ENCODE measurements at places on chromosomes 12 and 14.

DNA sequence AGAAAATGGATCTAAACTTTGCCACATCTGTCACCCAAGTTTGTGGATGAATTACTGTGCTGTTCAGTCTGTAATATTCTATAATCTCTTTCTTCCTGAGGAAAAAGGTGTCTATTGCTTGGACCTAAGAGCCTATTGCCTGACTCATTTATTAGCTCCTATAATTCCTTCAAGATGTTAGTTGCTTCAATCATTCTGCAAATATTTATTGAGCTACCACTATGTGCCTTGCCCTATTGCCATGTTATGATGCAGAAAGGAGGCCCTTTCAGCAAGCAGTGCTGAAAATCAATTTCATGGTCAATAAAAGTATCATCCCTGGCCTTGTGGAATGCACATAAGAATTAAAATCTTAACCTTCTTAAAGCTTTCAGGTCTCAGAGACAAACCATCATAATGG is 113.6 kb downstream of the CCER1 start:
- no peak for DNase-seq

- no peak for DNase-seq
Measured at GRCh38 chr14:45125754-45126153, 8.5 kb downstream of the FKBP3 start.

- no peak for DNase-seq
Measured at GRCh38 chr12:47249719-47250357, 170.1 kb upstream of the AMIGO2 start.

DNA sequence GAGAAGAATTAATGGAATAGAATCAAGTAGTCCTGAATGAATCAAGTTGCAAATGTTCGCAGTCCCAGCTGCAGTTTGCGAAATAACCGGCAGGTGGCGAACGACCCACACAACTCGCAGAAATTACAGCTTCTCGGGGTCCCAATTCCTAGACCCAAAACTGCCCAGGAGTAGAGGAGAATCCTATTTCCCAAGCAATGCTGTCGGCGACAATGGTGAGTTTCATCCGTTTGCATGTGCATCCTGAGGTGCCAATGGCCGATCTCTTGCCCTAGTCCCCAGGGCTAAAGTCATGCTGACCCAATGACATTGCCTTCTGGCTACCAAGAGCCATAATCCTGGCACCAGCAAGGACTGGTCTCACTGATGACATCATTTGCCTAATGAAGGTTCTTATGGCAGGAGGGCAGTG is 8.5 kb upstream of the ASCL1 start:
- no peak for DNase-seq

DNA sequence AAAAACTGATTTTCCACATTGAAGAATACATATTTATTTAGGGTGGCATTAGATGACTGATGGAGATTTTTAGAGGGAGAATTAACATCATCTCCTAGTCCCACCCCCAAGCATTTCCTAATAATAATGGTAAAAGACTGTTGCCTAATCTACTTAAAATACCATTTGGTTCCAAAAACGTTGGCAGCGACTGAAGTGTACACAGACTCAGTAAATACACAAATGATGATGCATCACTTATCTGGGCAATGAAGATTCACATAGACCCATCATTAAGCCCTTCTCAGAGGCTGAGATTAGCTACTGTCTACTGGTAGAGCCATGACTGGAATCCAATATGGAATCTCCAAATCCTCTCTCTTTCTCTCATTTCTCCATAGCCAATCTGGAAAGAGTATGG is 18.2 kb downstream of the RTN1 start:
- DNase-seq, result no peak

GRCh38 chr12:26473291-26473690 is 277.9 kb downstream of the SSPN start:
- no peak for DNase-seq

DNA sequence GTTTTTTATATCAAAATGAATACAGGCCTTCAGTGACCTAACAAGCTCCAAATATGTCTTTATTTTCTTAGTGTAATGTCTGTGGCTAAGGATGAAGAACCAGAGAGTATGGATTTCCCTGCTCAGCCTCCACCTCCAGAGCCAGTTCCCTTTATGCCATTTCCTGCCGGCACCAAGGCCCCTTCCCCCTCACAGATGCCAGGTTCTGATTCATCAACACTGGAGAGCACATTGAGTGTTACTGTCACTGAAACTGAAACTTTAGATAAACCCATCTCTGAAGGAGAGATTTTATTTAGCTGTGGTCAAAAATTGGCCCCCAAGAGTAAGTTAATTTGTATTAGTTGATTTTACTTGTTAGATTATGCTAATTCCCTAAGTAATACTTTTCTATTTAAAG is 61.0 kb downstream of the KIAA0586 start:
- peak; percentile 19 for DNase-seq

- no peak for DNase-seq
Measured at GRCh38 chr12:65828711-65829339, 4.5 kb downstream of the HMGA2 start.

DNA sequence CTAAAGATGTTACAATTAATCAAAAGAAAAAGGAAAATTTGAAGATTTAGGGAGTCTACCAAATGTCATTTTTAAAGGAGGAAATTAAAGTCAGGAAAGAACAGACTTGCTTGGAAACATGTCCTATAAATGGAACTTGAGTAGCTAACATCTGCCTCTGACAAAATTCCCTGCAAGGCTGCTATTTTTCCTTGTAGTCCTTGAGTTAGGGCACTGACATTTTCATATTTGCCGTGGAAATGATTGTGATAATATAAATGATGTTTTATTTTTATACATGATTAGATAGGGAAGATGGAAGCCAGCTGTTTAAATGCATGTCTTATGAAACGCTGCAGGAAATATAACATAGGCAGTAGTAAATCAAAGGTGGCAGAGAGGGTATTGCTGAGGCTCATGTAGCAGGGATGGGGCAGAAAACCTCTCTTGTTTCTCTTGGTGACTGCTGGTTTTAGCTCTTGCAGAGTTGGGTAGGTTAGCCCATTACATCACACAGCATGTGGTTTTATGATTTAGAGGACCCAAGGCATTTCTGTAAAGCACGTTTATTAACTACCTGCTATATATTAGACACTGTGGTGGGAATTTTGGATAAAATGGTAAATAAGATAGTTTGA is 21.7 kb downstream of the NUBPL start:
- no peak for DNase-seq

- no peak for DNase-seq
Measured at GRCh38 chr12:90030726-90031125, 322.1 kb upstream of the ATP2B1 start.

DNA sequence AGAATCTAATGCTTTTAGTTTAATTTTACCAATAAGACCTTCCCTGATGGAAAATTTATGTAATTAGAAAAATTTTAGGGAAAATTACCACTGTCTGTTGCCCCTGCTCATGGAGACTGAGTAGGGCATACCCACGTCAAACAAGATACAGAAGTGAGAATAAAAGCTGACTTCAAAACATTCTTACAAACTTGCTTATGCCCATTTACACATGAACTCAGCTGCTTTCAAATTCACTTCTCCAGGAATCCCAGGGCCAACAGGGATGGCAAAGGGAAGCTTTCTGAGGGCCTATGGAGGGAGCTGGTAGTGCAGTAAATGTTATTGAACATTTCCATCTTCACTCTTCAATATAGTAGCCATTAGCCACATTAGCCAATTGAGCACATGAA is 4.8 kb upstream of the NINJ2 start:
- DNase-seq, result no peak

DNA sequence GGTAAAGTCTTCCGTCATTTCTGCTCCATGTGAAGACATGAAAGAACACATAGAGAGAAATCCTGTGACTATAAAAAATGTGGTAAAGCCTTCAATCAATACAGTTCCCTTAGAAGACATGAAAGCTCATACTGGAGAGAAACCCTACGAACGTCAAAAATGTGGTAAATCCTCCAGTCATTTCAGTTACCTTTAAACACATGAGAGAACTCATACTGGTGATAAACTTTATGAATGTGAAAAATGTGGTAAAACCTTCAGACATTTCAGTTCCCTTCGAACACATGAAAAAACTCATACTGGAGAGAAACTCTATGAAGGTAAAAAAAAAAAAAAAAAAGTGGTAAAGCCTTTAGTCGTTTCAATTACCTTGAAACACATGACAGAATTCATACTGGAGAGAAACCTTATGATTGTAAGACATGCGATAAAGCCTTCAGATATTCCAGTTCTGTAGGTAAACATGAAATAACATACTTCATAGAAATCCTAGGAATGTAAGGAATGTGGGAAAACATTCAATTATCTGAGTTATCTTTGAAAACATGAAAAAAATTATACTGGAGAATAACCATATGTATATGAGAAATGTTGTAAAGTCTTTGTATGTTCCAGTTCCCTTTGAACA is 60.4 kb downstream of the MAP4K5 start:
- no peak for DNase-seq

- DNase-seq, result no peak
Measured at GRCh38 chr14:91205459-91205858, 39.0 kb downstream of the GPR68 start.

- no peak for DNase-seq
Measured at GRCh38 chr14:29895591-29896083, 32.0 kb downstream of the PRKD1 start.

DNA sequence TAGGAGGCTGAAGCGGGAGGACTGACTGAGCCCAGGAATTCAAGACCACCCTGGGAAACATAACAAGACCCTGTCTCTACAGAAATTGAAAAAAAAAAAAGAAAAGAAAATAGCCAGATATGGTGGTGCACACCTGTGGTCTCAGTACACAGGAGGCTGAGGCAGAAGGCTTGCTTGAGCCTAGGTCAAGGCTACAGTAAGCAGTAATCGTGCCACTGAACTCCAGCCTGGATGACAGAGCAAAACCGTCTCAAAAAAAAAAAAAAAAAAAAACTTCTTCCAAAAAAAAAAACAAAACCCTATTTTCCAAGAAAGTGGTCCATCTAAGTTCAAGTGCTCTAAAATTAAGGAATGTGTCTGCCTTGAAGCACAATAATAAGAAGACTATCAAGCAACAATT is 19.8 kb downstream of the SNX6 start:
- no peak for DNase-seq

DNA sequence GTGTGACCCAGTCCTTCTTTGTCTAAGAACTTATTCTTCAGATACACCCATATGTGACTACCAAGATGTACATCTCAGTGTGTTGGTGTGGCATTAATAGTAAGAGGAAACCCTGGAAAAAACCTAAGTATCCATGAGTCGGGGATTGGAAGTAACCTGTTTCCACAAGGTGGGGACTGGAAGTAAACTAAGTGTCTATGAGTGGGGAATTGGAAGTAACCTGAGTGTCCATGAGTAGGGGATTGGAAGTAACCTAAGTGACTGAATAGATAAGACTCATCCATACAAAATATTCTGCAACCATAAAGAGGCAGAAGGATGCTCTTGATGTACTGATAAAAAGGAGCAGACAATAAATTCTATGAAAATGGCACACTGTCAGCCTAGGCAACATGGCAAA is 184.7 kb downstream of the PHETA1 start:
- no peak for DNase-seq

DNA sequence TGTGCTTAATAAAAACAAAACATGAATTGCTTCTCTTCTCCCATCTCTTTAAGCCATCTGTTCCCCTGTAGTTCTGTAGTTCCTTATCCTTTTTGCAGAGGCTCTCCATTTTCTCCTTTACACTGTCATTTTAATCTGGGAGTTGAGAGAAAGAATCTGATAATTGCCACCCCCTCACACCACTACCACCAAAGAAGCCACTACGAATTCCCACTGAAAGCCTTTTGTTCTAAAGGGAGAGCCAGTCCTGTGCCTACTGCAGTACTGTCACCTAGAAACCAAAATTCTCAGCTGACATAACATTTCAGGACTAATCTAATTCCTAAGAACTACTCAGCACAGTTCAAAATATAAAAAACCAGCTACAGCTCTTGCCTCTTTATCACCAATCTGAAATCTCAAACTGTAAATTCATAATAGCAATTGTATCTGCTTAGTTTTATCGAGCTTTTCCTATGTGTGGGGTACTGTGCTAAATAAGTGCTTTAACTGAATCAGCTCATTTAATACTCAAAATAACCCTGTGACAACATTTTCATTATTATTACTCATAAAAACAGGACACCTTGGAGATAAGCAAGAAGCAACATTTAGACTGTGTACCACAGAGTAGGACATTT is 72.4 kb downstream of the SPPL3 start:
- DNase-seq, result no peak

GRCh38 chr12:39165338-39165737 is 259.9 kb upstream of the CPNE8 start:
- DNase-seq, result no peak

DNA sequence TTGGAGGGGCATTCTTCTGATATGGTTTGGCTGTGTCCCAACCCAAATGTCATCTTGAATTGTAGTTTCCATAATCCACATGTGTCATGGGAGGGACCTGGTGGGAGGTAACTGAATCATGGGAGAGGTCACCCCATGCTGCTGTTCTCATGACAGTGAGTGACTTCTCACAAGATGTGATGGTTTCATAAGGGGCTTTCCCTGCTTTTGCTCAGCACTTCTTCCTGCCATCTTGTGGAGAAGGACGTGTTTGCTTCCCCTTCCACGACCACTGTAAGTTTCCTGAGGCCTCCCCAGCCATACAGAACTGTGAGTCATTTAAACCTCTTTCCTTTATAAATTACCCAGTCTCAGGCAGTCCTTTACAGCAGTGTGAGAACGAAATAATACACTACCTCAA is 382.4 kb downstream of the VRK1 start:
- no peak for DNase-seq

- DNase-seq, result no peak
Measured at GRCh38 chr12:11676052-11676451, 26.6 kb downstream of the ETV6 start.

GRCh38 chr12:47068539-47068938 is 10.9 kb upstream of the PCED1B start:
- DNase-seq, result peak; percentile 30

GRCh38 chr12:15629761-15630160 is 159.4 kb downstream of the EPS8 start:
- DNase-seq, result no peak

- no peak for DNase-seq
Measured at GRCh38 chr12:97358361-97358760, 104.2 kb upstream of the RMST start.

All from H54 (cell line).